ENCODE measurements at places on chromosomes 6 and 20.
A peak's percentile ranks its signal among the peaks of the same experiment; 100 is the strongest.

DNA sequence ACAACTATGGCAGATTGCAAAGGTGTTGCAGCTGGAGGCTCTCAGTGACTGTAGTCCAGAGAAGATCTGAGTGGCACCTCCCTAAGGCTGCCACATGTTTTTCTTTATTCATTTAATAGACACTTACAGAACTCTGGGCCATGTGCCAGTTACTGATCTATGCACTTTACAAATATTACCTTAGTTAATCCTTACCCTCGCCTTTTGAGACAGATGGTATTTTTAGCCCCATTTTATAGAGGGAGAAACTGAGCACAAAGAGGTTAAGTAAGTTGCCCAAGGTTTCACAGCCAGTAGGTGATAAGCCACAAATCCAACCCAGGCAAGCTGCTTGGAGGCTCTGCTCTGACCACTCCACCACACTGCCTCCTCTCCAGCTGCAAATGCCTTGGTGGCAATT, 6.5 kb upstream of the SCRT2 start:
- no peak for DNase-seq

DNA sequence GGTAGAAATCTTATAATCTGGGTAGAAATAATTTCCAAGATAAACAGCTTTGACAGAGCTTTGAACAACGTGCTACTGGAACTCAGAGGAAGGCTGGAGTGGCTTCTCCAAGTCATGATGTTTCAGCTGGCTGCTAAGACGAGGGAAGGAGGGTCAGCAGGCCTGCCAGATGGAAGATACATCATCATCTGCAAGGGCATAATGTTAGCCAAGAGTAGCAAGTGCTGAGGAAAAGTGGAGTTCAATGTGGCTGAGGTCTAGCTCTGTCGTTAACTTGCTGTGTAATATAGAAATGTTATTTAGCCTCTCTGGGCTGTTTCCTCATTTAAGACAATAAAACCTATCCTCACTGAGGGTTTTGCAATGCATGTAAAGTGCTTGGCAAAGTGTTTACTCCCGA, 35.1 kb downstream of the RGS17 start:
- DNase-seq, result no peak

GRCh38 chr6:129906515-129907077, 45.5 kb upstream of the TMEM244 start:
- no peak for DNase-seq

GRCh38 chr6:50717734-50718457, 4.6 kb downstream of the TFAP2D start:
- DNase-seq, result no peak

- no peak for DNase-seq
Measured at GRCh38 chr6:132478266-132478665, 34.6 kb downstream of the STX7 start.

DNA sequence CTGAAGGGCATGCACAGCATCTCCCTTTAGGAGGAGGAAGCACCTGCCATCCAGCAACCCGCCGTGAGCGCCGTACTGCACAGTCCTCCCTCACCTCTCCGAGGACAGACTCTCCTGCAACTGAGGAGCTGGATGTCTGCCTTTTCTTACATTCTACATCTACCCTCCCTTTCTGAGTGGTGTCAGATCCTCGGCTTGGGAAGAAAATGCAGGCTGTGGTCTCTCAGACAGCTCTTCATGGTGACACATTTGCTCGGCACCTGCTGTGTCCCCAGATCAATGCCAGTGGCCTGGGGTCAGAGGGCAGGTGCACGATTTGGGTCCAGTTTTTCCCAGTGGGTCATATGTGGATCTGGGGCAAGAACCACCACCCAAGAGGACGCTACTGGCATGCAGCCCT, 40.1 kb upstream of the BHLHE23 start:
- DNase-seq, result no peak

DNA sequence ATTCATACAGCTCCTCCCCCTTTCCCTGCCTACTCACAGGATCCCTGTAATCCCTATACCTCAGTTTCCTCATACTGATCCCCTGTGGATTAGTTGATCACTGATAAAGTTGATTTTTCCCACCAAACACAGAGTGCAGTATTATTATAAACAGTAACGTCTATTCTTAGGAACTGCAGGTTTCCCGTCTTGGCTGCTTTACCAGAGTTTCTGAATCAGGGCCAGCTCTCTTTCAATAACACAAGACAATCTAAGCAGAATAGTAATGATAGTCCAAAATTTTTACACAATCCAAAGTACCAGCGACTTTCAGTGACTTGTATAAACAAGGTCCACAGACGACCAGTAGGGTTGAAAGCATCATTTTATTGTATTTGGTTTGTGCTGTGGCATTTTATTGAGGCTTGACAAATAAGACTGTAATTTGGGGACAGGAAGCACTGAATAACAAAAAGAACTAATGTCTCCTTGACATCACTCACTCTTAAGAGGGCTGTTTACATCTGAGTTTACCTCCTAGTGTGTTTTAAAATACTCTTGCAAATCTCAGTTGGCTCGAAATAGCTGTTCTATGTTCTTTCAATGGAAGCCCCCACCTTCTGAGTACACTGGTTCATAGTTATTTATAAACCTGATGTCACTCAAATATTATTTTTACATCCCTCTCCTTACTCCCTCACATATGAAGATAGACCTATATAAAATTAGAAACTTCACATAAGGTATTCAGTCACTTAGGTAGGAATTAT, 6.1 kb upstream of the JARID2 start:
- DNase-seq, result no peak

GRCh38 chr6:74248966-74249365, 553.0 kb downstream of the CD109 start:
- no peak for DNase-seq

DNA sequence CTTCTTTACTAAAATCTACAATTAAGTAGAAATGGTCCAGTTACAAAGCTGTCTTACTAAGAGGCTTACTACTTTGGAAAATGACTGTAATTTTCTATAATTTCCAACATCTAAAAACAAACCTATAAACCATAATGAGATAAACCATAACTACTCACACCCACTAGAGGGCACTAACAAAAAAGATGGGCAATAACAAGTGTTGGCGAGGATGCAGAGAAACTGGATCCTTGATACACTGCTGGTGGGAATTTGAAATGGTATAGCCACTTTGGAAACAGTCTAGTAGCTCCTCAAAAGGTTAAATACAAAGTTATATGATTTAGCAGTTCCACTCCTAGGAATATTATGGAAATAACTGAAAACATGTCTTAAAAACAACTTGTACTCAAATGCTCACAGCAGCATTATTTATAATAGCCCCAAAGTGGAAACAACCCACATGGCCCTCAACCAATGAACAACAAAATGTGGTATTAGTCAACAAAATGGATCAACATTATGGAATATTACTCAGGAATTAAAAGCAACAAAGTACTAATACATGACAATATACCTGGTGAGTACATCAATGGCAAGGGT, 50.6 kb downstream of the GJA10 start:
- no peak for DNase-seq

DNA sequence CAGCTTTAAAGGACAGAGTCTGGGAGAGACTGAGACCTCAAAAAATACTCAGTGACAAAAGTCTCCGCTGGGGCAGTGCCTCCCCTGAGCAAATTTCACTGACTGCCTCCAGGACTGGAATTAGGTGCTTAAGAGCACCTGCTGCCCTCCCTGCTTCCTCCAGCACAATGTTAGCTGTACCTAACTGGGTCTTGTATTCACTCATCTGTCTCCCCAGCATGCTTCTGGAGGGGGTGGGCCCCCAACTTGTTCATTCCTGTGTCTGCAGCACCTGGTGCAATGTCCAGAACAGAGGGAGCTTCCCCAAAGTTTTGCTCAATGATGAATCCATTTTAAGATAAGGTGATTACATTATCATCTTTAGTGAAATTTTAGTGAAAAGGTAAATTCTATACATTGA, 650.7 kb downstream of the KIF16B start:
- DNase-seq, result no peak

DNA sequence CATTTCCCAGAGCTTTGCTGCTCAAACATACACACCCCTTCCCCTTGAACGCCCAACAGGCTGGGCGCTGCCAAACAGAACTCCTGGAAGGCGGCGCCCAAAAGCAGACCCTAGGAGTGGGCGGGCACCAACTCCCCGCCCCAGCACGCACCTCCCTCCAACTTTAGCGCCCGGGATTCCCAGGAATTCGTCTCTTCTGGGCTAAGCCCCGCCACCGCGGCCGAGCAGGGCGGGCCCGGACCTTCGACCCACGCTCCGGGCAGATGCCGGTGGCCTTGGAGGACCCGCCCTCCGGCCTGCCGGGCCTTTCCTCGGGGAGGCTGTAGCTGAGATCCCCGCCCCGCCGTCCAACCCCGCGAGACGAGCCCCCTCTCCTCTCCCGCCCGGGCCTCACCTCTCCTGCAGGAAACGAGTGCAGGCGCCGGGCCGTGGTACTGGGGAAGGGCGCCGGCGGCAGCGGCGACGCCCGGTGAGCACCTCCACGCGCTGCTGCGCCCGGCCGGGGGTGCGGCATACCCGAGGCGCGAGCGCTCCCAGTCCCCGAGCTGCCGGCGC, 659 bp downstream of the MCUR1 start:
- DNase-seq, result no peak

DNA sequence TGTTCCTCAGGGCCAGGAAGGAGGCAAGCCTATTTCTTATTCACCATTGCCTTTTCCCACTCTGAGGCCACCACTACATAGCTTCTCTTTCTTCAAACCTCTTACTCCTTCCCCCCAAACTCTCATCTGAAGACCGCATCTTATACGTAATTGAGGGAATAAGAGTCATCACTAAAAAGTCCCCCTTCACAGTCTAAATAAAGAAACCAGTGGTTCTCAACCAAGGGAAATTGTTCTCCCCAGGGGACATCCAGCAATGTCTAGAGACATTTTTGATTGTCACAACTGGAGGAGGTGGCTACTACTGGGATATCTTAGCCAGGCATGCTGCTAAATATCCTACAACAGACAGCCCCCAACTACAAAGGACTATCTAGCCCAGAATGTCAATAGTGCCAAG, 327.6 kb upstream of the CNR1 start:
- DNase-seq, result no peak

DNA sequence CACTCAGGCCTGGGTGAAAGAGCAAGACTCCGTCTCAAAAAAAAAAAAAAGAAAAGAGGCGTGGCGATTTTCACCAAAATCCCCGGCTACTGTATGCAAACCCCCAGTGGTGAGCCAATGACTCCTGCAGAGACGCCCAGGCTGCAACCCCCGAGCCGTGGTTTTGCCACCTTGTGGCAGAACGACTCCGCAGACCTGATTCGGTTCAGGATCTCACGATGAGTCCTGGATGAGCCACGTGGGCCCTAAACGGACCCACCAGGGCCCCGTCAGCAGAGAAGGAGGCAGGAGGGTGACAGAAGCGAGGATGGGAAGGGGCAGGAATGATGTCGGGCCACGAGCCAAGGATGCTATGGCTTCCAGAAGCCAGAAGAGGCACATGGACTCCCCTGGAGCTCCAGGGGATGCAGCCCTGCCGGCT, 42.5 kb downstream of the SLC2A4RG start:
- DNase-seq, result peak; percentile 50

DNA sequence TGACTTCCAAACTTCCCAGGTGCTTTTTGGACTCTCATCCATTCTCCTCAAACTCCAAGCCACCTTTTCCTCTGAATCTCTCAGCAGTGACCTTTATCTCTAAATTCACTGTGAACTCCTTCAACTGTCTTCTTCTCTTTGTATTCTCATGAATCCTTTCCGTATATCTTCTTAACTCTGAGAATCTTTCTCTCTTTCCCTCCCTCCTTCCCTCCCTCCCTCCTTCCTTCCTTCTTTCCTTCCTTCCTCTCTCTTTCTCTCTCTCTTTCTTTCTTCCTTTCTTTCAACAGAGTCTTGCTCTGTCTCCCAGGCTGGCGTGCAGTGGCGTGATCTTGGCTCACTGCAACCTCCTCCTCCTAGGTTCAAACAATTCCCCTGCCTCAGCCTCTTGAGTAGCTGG, 4.3 kb upstream of the PRELID3B start:
- no peak for DNase-seq

GRCh38 chr6:37717836-37718251, 20.2 kb upstream of the MDGA1 start:
- DNase-seq, result no peak

GRCh38 chr20:45301824-45302271, 4.8 kb upstream of the RBPJL start:
- DNase-seq, result no peak

GRCh38 chr6:168415098-168415992, 25.6 kb upstream of the SMOC2 start:
- DNase-seq, result no peak

DNA sequence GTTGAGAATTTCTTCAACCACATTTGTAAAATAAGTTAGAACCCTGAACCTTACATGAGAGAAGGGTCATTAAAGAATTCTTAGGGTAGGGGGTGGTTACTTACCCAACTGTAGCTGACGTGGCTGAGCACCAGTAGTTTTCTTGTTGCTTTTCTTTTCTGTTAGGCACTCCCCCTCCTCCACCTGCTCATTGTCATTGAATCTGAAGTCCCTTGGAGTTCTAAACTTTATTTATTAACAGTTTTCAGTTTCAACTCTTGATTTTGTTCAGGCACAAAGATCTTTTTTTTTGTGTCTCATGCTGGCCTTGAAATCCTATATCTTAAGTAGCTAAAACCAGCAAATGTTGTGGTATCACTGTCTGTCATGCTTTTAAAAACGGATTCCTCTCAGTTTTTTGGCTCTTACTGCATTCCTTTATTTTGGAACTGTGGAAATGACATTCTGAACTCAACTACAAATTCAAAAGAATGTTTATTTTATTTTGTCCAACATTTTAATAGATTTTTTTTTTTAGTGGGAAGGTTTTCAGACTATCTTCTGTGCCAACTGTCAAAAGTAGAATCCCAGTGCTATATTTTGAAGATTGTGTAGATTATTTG, 465.2 kb downstream of the PHF3 start:
- no peak for DNase-seq

DNA sequence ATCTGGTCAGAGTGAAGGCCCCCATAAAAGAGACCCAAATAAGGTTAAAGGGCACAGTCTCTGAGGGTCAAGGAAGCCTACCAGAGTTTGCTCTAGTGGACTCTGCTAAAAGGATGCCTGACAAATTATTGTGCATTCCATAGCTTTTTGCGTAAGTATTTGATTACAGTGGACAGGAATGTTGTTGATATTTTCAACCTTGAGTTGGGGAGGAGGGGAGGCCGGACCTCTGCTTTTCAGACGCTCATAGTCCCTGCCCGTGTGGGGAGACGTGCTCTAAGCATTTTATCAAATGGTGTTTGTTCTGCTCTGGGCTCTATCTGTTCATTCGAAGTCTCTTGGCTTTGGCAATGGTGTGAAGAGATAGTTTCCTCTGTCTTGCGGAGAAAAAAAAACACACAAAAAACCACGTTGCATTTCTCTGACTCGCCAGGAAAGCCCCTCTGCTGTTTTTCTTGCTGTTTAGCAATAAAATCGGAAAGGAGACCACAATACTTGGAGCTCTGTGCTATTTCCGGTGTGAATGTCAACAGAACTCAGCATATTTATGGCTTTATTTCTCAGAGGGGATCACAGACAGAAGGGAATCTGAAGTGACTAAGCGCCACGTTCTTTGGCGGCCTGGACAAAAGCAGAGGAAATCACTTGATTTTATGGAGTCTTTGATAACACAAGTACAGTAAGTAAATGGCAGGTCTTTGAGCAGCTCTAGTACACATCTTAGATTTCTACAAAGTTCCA, 159.8 kb downstream of the ZFP64 start:
- DNase-seq, result no peak

Measured in activated T-helper 1 cell treated with anti-CD3 and anti-CD28 coated beads, Interleukin-2, amount 50 U/mL, for 16 hours (primary cell).